ENCODE measurements at places on chromosomes 2 and 18. TPM values are rescaled to one million over a fixed set of nuclear protein-coding genes. Genes with fewer than 3 reads are reported as not detected.
A peak's percentile ranks its signal among the peaks of the same experiment; 100 is the strongest.

DNA sequence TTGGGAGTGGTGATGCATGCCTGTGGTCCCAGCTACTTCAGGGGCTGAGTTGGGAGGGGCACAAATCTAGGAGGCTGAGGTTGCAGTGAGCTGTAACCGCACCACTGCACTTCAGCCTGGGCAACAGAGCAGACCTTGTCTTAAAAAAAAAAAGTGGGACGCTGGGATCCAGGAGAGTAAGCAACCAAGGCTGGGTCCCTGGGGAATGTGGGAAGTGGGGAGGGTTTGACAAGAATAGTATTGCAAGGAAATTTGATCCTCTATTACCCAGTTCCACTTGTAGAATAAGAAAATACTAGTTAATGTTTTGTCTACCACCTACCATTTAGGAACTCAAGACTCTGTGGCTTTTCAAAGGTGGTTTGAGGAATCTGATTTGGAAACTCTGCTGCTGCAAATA, 21.1 kb upstream of the DYTN start:
- DNase-seq = no peak

DNA sequence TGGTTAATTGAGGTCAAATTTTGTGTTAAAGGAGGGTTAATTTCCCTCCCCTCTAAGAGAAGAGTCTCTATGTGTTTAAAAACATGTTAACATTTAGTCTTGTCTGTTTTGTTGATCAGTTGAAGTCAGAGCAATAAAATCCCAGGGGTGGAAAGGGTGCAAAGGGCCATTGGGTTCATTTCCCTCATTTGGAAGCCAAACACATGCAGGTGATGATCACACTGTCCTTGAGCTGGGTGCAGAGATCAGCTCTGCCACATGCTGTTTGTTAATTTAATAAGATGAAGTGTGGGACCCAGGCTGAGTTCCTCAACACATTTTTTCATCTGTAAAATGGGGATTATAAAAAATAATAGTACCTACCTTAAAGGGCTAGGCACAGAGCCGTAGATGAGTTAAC, 260.9 kb downstream of the LPIN1 start:
- no peak for DNase-seq

- DNase-seq = no peak
These were observed 126.2 kb upstream of the CAB39 start for GRCh38 chr2:230586328-230586982.

GRCh38 chr2:62222674-62223073, 26.8 kb downstream of the B3GNT2 start:
- no peak for DNase-seq

DNA sequence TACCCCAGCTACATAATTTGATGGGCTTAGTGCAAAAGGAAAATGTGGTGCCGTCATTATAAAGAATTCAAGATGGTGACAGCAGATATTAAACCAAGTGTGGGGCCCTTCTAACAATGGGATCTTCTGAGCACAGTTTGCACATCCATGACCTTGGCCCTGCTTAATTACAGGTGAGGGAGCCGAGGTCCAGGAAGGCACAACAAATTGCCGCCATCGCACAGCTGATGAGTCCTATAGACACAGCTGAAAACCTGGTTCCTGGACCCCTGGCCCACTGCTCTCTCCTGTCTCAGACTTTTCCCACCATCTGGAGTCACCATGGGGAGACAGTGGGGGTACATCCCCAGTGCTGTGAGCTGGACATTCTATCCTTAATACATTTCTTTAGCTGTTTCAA, 95.8 kb upstream of the MAP4K3 start:
- DNase-seq = no peak

- DNase-seq = no peak
These were observed 19.5 kb downstream of the CIB4 start for GRCh38 chr2:26621469-26622199.

DNA sequence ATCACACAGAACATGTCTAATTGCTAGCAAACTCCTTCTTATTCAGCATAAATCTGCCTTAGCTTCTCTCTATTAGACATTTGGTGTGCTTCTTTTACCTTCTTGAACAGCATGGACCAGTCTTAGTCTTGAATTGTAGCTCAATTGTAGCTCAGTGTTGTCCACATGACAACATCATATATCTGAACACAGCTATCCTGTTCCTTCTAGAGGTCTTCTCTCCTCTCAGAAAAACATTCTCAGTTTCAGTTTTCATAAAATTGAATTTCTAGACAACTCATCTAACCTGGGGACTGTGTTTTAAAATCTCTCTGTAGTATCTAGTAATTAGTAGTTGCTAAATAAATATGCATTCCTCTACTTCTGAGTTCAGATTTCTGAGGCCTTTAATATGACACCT, 47.6 kb downstream of the CPO start:
- DNase-seq = no peak

GRCh38 chr2:48009256-48009655, 103.0 kb upstream of the FBXO11 start:
- DNase-seq = no peak

GRCh38 chr2:11677136-11678055, 7.4 kb upstream of the NTSR2 start:
- DNase-seq = no peak

GRCh38 chr2:191670787-191671186, 7.1 kb upstream of the NABP1 start:
- DNase-seq = no peak

- no peak for DNase-seq
These were observed 102.7 kb downstream of the MAP2 start for GRCh38 chr2:209526561-209526960.

DNA sequence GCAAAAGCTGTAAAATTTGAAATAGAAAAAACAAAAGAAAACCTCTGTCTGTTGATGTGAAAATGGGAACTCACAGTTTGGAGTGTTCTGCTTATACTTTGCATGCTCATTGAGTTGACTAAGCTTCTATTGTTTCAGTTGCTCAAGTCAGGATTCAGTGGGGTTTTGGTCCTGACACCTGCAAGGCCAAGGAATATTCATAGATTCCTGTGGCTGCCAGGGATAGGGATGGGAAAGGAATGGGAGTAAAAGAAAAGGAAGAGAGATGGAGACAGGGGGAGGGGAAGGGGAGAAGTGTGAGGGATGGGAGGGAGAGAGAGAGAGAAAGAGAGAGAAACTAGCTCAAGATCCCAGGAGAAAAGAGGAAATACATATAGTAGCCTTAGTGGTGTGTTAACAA, 1.3 kb downstream of the CPS1 start:
- DNase-seq = no peak

DNA sequence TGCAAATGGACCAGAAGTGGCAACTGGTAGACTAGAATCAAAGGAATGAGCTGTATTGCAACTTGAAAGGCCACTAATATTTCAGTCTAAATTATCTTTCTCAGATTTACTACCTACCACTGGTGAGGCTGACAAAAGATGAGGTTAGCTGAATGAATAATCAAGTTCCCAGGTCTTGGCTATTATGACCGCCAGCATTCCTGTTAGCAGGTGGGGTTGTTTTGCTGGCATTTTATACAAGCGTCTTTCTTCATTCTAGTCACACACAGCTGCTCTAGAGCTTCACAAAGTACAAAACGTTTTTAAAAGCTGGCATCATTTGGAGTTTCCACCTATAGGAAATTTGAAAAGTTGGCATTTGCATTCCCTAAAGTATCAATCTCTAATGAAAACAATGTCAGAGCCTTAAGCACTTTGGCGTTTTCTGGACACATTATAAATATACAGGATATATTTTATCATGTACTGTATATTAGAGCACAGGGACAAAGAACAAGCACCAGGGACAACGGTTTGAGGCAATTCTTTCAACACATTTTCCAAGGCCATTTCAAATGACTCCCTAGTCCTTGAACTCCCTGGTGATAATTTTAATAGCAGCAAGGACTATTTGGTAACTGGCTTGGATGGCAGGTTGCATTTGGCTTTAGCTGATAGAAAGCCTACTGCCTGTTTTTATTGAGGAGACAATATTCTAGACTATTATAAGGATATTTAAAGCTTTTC, 410.2 kb upstream of the CHST9 start:
- no peak for DNase-seq

DNA sequence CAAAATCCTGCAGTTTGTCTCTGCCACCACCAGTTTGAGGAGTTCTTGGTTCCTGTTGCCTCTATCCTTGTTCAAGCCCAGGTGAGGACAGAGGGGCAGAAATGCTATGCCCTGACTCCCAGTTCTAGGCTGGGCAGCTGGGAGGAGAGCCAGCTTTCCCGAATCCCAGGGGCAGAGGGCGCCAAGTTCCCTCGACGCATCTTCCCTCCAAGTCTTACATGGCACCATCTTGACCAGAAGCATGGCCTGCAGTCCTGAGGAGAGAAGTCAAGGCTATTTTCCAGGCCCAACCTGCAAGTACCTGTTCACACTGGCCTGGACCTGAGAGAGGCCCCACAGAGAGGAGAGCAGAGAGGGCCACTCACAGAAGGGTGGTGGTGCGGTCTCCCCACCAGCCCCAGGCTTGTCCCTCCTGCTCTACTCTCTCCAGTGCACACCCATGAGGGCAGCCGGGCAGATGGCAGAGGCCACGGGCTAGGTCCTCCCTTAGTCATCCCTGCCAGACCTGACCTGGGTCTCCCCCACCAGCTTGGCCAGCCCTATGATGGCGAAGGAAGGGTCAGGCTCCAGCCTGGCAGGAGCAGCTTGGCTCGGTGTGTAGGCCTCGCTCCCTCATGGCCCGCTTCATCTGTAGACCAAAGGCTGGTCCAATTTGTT, 115.7 kb upstream of the MSTN start:
- no peak for DNase-seq

DNA sequence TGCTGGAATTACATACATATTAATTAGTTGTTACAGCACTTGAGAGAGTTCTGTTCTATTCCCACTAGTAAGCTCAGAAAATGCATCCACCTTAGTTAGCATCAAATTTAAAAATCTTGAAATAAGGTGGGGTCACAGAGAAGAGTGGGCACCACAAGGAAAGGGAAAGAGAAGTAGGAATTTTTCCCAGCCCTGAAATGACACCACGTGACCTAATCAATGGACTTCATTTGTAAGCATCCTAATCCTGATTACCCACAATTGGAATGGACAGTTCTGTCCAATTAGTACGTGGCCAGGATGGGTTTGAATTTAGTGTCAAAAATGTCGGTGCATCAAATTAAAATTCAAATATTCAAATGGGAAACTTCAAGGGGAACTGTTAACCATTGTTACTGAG, 186.8 kb downstream of the FIGN start:
- no peak for DNase-seq

GRCh38 chr2:150292192-150292591, 195.3 kb downstream of the RND3 start:
- DNase-seq = no peak

- no peak for DNase-seq
These were observed 905 bp upstream of the NUP35 start for GRCh38 chr2:183123117-183123958.

DNA sequence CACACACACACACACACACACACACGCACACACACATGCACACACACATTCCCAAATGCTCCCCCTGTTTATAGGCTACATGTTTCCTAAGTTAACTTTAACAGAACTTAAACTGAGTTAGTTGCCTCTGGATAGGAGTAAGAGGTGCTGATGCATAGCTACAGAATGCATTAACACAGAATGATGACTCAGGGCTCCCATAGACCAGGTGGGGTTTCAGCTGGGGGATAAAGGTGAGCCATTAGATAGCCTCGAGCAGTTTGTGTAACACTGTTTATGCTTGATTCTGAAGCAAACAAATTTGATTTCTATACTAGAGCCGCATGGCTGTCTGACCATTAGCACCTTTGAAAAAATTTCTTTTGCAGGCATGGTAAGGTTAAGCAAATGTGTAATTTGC, 741.0 kb downstream of the PLCL1 start:
- DNase-seq = no peak

GRCh38 chr2:240961910-240962299, 36.5 kb upstream of the SNED1 start:
- no peak for DNase-seq

GRCh38 chr2:173752152-173752551, 213.0 kb downstream of the SP3 start:
- no peak for DNase-seq

GRCh38 chr2:43127208-43127940, 99.0 kb downstream of the ZFP36L2 start:
- DNase-seq = peak; percentile 55

- DNase-seq = no peak
These were observed 364.7 kb downstream of the GPD2 start for GRCh38 chr2:156800781-156801361.

- DNase-seq = no peak
These were observed 154.0 kb downstream of the LDLRAD4 start for GRCh38 chr18:13372531-13372951.

- DNase-seq = no peak
These were observed 103.1 kb upstream of the MAPRE2 start for GRCh38 chr18:34938090-34938489.

DNA sequence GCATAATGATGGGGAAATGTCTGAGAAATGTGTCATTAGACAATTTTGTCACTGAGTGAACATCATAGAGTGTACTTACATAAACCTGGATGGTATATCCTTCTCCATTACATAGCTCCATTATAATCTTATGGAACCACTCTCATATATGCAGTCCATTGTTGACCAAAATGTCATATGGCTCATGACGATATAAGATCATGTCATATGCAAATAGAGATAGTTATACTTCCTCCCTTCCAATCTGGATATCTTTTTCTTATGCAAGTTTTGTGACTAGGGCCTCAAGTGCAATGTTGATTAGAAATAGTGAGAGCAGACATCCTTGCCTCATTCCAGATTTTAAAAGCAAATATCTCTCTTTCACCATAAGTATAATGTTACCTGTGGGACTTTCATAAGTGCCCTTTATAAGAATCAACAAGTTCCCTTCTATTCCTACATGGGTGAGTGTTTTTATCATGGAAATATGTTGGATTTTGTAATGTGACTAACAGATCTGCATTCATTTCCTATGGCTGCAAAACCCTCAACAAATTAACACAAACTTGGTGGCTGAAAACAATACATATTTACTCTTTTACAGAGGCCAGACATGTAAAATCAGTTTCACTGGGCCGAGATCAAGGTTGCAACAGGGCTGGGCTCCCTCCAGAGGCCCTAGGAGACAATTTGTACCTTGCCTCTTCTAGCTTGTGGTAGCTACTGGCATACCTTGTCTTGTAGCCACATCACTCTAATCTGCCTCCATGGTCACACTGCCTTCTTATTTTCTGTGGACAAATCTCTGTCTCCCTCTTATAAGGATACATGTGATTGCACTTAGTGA, 21.6 kb upstream of the SULT1C4 start:
- DNase-seq = no peak

CDK15 gene
- 3.6 TPM for total RNA-seq

GBX2 gene
- not detected for total RNA-seq

GPR55 gene
- 0.12 TPM for total RNA-seq

TMEM182 gene
- total RNA-seq = 1.4 TPM

PRSS56 gene
- not detected for total RNA-seq

MFSD2B gene
- not detected for total RNA-seq

COPS7B gene
- total RNA-seq = 26.3 TPM

RAX gene
- not detected for total RNA-seq
